Occipital lobe (tissue), 3 donors: ENCODE measurements at places on chromosomes 11 and 22. TPM values are rescaled to one million over a fixed set of nuclear protein-coding genes. Genes with fewer than 3 reads are reported as not detected.
A peak's percentile ranks its signal among the peaks of the same experiment; 100 is the strongest.

GRCh38 chr11:125079151-125079877 is 16.2 kb downstream of the SLC37A2 start:
- DNase-seq, result no peak

DNA sequence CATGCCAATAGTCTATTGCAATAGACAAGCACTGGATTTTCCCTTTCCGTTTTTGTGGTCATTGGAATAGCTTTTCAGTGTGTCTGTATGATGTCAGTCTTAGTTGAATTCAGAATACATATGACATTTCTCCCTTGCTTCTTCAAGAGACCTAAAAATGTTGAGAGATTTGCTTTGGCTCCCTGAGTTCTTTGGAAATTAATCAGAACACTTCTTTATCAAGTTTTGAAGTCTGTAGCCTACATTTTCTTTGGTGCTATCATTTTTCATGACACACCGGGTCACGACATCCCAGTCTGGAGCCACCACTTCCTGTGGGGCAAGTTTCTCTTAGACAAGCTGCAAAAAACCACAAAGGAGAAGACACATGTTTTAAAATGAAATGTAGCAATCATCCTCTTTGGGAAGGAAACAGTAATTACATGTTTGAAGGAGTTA is 847.1 kb downstream of the OPCML start:
- DNase-seq, result no peak

DNA sequence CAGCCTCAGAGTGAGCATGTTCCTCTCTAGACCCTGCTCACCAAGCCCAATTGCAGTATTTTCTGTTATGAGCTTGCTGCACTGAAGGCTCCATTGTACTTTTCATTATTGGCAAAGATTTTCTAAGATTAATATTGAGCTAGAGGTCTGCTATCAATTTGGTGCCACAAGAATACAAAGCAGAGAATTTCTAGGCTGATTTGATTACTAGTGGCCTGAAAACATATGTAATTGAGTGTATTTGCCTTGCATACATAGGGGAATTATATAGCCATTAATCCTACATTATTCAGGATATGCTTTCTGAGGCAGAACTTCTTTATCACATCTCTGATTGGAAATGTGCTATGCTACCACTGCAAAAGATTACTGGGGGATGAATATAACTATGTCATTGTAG is 322.9 kb upstream of the ZC3H12C start:
- no peak for DNase-seq

- no peak for DNase-seq
Measured at GRCh38 chr11:110903830-110904229, 191.6 kb upstream of the ARHGAP20 start.

DNA sequence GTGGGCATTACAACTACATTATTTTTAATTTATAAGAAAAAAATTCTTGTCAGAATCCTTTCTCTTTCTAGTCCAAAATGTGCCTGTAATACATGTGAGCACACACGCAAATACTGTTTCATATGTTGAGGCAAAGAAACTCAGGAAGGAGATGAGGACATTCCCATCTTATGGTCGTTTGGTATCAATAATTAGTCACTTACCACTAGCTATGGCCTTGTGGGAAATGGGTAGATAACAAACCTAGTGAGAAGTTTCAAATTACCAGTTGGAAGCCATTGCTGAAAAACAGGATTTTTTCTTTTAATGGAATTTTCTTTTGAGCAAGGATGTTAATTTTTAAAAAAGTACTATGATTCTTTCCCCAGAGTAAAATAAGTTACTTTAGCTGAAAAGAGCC is 25.7 kb downstream of the AMOTL1 start:
- DNase-seq, result no peak

- no peak for DNase-seq
Measured at GRCh38 chr11:70678931-70679900, 280.9 kb downstream of the CTTN start.

DNA sequence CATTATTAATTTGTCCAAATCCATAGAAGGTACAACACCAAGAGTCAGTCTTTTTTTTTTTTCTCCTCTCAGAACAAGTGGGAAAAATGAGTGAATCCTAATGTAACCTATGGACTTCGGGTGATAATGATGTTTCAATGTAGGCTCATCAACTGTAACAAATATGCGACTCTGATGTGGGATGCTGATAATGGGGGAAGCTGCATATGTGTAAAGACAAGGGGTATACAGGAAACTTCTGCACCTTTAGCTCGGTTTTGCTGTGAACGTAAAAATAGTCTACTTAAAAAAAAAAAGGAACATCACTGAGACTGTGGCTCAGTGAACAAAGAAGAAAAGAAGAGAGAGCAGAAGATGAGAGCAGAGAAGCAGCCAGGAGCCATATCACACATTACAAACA is 78.3 kb upstream of the ARHGAP32 start:
- no peak for DNase-seq

- DNase-seq, result no peak
Measured at GRCh38 chr11:93743291-93743690, 1.8 kb downstream of the C11orf54 start.

- DNase-seq, result no peak
Measured at GRCh38 chr11:12626616-12627015, 47.6 kb upstream of the TEAD1 start.

GRCh38 chr11:61587541-61587941 is 6.7 kb upstream of the SYT7 start:
- no peak for DNase-seq

DNA sequence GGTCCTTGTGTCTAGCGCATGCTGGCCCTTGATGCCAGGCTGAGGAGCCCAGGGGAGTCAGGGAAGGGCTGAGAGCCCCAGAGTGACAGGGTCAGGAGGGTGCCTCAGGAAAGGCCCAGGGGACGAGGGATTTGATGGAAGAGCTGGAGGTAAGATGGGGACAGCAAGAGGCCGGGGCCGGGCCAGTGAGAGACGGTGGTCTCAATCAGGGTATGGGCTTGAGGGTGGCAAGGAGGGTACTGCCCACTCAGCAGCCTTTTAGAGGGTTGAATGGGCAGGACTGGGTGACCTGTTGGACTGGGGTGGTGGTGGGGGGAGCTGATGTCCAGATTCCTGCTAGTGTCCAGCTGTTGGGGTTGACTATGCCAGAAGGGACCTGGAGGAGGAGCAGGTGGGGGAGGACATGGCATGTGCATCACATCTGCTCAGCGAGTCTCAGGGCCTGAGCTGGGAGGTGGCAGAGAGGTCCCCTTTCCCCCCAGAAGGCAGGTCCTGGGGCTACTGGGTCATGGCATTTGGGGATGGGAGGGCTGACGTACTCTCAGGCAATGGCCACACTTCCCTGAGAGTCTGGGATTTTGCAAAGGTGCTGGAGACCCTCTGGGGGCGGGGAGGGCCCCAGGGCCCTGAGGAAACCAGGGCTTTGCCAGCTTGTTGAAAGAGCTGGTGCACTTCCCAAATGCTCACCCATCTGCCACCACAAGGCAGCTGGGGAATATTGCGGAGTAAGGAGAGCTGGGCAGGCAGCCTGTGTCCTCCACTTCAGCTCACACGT is 18.4 kb downstream of the MYO7A start:
- no peak for DNase-seq

DNA sequence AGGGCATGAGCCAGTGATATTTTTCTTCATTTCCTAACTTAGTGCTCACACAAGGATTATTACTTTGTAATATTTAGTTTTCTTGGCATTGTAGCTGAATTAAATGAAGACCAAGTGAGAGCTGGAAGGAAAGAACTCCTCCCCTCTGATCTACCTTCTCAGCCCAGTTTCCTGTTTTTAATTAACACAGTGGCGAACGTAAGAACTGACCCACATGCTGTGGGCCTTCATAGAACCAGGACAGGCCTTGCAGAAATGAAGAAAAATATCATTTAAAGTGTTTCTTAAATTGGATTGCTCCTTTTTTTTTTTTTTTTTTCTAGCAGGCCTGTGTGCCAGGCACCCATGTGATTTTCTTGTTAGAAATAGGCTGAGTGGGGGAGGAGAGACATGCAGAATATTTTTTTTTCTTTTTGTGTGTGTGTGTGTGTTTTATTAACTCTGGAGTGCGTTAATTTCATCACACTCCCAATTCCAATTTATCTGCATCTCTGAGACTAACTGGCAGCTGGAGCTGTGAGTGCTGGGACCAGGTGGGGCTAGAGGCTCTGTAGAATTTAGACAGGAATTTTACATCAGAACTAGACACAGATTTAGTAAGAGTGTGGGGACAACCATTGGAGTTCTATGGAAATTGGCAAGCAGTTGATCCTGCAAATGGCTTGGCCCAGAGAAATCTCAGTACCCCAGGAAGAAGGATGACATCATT is 320.5 kb downstream of the DDX10 start:
- no peak for DNase-seq

DNA sequence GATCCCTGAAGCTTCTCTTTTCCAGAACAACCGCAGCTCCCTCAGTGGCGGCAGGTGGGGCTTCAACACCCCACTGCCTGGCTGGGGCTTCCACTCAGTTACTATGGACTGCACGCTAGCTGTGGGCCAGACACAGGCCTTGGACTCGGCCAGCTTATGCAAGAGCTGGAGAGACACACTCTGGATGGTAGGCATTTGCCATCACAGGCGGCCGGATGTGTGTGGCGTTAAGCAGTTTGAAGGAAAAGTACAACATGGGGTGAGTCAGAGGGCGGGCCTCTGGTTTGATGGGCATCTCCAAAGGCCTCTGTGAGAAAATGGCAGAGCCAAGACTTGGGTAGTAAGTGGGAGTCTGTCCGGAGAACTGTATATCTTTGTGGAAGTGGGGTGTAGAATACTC is 17.6 kb downstream of the KCNJ4 start:
- DNase-seq, result no peak

GRCh38 chr11:13268791-13269190 is 8.8 kb upstream of the BMAL1 start:
- DNase-seq, result no peak

DNA sequence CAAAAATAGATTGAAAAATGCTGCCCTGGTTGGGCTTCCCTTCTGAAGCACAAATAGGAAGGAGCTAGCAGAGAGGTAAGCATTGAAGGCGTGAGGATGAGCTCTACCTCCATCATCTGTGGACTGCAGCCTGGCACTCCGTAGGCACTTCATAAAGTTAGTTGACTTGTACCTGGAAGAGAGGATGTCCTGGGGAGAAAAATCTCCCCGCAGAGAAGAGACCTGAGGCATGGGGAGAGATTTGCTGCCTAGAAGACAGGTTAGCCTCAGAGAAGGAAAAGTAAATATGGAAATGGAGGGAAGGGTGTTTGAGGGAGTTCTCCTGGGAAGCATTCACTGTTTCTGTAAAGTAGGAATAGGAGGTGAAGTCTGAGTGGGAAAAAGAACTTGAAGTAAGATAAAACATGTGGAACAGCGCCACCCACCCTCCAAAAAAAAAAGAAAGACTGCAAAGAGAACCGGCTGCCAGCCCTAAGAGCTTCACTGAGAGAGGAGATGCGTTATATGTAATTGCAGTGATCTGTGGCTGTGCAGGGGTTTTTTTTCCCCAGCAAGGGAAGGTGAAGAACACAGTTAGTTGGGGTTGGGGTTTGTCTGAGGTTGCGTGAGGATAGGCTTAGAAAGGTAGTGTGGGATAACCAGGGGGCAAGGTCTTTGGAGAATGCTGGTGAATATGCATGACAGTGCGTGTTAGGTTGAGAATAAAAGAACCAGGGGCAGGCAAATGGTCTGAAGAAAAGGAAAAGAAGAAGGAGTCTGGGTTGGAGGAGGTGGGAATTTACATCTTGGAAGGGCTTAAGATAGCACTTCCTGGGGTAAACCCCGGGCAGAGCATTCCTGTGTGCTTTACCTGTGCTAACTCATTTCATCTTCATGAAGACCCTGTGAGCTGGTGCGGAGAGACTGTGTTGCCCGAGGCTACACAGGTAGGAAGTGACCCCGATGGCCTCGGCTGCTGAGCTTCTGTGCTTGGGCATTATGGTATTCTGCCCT is 16.0 kb downstream of the TNRC6B start:
- no peak for DNase-seq

DNA sequence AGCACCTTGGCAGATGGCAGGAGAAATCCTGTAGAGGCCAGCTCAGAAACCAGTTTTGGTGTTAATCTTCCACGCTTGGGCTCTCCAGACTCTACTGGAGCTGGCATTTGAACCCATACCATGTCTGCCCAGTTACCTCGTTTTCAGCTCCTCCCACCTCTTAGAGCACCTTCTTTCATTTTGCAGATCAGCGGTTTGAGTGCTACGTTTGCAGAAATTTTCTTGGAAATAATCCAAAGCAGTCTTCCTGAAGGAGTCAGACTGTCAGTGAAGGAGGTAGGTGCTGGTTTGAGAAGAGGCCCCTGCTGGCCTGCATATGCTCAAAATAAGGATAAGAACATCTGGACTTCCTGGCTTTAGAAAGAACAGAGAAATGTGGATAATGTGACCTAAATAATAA is 13.7 kb downstream of the COA4 start:
- no peak for DNase-seq

- DNase-seq, result peak; percentile 67
Measured at GRCh38 chr11:116773203-116774097, 663 bp upstream of the BUD13 start.

The GSTT2B gene
- 4.1 TPM for total RNA-seq

The YPEL4 gene
- 3.6 TPM for total RNA-seq

The NAALAD2 gene
- total RNA-seq, result 5.3 TPM

The HTR3A gene
- total RNA-seq, result 0.31 TPM

The CRELD2 gene
- total RNA-seq, result 17.5 TPM

The C11orf65 gene
- total RNA-seq, result 0.62 TPM
